ENCODE measurements at places on chromosomes 12 and 14.

DNA sequence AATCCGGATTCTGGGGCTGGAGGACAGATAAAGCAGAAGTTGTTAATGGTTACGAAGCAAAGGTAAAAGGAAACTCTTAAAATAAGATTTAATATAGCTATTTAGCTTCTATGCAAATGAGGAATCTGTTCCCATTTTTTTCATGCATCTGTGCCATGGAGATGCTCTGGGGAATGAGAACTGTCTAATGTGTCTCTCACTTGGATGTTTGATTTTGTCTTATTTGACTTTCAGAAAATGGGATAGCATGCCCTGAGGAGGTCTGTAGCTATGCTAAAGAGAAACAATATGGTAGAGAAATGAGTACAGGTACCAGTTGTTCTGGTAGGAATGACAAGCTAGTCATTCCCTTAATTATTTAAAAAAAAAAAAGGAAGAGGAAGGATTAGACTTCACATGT, 24.3 kb downstream of the C12orf76 start:
- DNase-seq, result no peak

DNA sequence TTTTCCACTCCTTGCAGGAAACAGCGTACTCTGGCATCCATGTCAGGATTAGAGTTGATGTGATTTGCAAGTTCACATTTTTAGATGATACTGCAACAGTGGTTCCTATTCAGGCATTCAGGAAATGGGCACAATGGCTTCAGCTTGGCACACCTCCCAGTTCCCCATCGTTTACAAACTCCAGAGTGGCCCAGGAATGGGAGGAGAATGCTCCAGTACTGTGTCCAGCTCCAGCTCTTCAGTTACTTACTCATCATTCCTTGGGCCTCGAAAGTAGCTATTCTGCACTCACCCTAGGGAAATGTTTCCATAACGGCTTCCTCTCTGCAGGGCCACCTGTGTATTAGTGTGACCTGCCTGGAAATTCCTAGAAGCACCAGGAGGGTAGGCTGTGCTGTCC, 239.7 kb upstream of the RGS6 start:
- DNase-seq, result no peak

GRCh38 chr14:103443111-103443510, 57.9 kb downstream of the MARK3 start:
- DNase-seq, result no peak

DNA sequence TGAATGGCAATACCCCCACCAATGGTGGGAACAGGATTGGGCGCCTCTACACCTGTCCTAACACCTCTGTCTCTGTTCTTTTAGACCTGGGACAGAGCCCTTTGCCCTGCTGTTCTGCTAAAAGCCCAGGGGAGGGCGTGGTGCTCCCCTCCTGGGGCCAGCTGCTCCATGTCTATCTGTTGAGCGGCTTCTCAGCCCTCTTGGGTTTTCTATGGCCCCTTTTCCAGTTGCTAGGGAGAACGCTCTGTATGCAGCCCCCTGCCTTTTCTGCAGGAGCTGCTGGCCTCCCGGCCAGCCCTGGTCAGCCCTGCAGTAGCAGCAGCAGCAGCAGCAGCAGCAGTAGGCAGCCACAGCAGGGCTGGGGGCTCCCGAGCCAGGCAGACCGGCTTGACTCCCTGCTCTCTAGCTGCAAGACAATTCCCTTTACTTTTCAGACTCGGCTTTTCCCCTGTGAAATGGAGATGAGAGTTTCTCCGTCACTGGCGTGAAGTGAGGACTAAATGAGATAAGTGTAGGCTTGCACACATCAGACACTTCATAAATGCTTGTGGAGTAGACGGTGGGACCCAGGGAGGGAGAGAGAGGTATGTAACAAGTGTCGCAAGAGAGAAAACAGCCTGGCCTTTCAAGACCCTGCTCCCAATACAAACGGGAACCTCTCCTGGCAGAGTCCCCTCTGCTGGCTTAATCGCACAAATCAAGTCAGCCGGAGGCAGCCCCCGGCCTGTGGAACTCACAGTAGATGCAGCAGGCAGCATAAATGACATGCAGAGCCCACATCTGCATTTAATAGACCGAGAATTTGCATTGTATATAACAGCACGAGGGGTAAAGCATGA, 1.0 kb downstream of the RTL1 start:
- DNase-seq, result no peak

All from effector memory CD4-positive, alpha-beta T cell (primary cell).